ENCODE measurements at places on chromosomes 2 and 18. TPM values are rescaled to one million over a fixed set of nuclear protein-coding genes. Genes with fewer than 3 reads are reported as not detected.

- H3K4me1 ChIP-seq = no peaks in the 10 kb centered on the region
- no peak overlapping the region for H3K4me3 ChIP-seq
- H3K36me3 ChIP-seq = no peaks in the 10 kb centered on the region
- no peaks in the 10 kb centered on the region for H3K27me3 ChIP-seq
Measured at GRCh38 chr2:102880731-102881130, 118.9 kb downstream of the TMEM182 start.

DNA sequence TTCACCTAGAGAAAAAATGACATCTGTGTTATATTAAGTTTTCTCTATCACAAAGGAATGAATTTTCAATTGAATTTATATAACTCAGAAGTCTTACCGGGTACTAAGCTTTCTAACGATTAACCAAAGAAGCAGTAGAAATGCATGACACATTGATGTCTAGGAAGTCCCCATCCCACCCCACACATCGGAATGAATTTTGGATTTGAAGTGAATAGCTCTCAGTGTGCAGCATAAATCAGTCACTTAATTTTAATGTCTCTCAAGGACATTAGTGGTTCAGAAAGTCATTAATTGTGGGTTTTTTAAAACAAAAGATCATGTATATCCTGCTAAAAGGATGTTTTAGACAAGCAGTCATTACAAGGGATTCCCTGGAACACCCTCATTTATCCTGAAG is 141.4 kb upstream of the PIEZO2 start:
- H3K27ac ChIP-seq = no peak overlapping the region
- H3K27me3 ChIP-seq = peaks cover 16% of the 10 kb centered on the region
- no peak overlapping the region for H3K4me3 ChIP-seq
- no peaks in the 10 kb centered on the region for H3K36me3 ChIP-seq

Gene GPR35
- 14.4 TPM for total RNA-seq

Gene MARCHF4
- total RNA-seq = not detected

- H3K27ac ChIP-seq = no peak overlapping the region
- no peak for DNase-seq
- H3K4me1 ChIP-seq = no peaks in the 10 kb centered on the region
Measured at GRCh38 chr2:65525616-65526231, 93.3 kb upstream of the SPRED2 start.

GRCh38 chr2:148880636-148881035 is 5.6 kb downstream of the KIF5C start:
- no peak overlapping the region for H3K27ac ChIP-seq
- H3K27me3 ChIP-seq = no peaks in the 10 kb centered on the region
- peaks cover 3% of the 10 kb centered on the region for H3K36me3 ChIP-seq

Data from T-helper 17 cell (primary cell).